Hematopoietic multipotent progenitor cell treated with erythropoietin and hydrocortisone succinate and interleukin-3 and kit ligand, for 8 days (in vitro differentiated cells): ENCODE measurements at places on chromosomes 2 and 18.

DNA sequence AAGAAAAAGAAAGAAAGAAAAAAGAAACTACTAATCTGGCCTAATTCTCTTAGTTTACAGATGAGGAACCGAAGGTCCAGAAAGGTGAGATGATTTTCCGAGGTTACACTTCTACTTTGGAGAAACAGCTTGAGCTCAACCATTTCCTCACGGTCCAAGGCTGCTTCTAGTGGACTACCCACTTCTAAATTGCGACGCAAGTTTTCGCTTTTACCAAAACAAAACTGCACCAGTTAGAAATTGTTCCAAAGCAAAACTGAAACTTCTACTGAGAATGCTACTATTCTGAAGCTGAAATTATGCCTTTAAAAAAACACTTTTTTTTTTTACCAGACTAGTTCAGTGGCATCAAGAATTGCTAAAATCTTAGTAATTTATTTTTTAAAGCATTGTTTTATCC lies 101.6 kb downstream of the INO80D start:
- no peak for DNase-seq

DNA sequence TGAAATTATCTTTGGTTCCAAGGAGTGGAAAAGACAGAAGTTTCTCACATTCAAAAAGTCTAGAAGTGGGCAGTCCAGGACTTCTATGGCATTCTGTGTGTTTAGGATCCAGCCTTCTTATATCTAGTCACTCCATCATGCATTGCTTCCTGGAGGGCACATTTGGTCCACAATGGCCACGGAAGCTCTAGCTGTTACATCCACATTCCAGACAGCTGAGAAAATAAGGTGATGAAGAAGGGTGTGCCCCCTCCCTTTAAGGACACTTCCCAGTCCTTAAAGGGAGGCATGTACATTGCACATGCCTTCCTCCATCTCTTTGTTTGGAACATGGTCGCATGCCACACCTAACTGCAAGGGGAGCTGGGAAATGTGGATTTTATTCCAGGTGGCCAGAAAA lies 59.9 kb upstream of the BZW1 start:
- no peak for DNase-seq

- no peak for DNase-seq
Measured at GRCh38 chr2:200615247-200615646, 29.4 kb downstream of the AOX1 start.

DNA sequence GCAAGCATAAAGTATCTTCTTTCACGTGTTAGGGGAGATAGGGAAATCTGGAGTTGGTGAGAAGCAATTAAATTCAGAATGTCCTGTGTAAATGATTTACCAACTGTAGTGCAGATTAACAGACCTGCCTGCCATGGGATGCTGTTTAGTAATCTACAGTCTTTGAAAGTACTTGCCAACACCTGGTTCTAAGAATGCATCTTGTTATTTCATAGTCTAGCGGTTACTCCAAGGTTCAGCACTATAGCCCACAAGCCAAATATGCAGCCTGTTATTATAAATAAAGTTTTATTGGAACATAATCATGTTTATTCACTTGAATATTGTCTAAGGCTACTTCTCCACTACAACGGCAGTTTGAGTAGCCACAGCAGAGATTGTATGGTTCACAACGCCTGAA lies 100.8 kb downstream of the OSBPL6 start:
- DNase-seq, result no peak

DNA sequence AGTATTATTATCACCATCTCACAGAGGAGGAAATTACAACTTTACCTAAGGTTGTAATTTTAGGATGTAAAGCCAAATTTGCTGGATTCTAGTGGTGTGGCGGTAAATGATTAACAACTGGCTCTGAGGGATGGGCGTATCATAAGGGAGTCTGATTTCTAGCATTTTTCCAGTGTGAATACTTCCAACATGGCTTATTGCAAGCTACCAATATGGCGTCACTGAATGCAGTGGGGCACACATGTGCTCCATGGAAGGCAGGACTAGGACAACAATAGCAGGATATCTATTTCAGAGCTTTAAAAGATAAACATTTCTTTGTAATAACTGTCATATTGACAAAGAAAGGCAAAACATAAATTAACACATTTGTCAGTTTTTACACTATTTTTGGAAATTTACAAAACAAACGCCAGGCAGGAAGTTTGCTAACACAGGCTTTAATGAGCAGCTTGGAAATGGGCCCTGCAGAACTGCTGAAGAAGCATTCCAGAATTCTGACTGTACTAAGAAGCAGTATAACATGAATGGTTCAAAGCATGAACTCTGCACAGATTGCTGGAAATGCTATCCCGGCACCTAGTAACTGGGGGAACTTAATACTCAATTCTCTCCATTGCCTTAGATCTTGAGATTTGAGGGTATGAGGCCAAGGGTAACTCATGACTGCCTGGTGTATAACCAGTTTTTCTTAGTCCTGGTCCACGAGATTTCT lies 439.3 kb upstream of the MAP2 start:
- no peak for DNase-seq

DNA sequence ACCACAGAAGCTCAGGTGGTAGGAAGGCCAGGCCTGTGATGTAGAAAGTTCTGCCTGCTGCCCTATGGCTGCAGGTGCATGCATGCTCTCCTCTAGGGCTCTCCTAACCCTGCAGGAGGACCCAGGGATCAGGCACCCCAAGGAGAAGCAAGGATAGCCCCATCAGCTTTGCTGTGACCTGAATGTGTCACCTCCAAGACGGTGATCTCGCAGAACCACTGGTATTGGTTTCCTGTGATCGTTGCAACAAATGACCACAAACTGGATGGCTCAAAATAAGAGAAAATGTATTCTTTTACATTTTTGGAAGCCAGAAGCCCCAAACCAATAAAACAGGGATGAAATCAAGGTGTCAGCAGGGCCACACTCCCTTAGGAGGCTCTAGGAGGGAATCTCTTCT lies 327.3 kb downstream of the BCL11A start:
- DNase-seq, result no peak

DNA sequence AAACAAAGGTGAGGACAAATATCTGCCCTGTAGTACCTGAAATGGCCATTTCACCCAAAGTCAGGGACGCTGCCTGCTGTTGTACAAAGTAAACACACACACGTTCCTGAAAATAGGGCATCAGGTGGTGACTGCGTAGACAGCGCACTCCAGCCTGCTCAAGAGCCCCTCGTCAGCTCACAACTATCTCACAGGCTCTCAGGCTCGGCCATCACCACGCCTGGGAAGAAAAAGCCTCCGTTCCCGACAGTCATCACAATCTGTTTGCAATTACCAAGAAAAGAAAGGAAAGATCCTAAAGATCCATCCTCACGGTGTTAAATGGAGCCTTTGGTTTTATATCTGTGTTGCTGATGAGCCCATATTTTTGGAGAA lies 230.2 kb downstream of the ZNF516 start:
- DNase-seq, result no peak

GRCh38 chr2:37570773-37571586 lies 100.5 kb downstream of the CDC42EP3 start:
- no peak for DNase-seq

GRCh38 chr2:69482471-69482870 lies 45.2 kb upstream of the NFU1 start:
- DNase-seq, result no peak

- no peak for DNase-seq
Measured at GRCh38 chr2:24513281-24514071, 22.4 kb downstream of the NCOA1 start.

GRCh38 chr18:39842366-39842914 lies 2112.6 kb upstream of the PIK3C3 start:
- no peak for DNase-seq

GRCh38 chr2:19784456-19784855 lies 117.3 kb downstream of the TTC32 start:
- no peak for DNase-seq
